ENCODE measurements at places on chromosomes 3 and 15. TPM values are rescaled to one million over a fixed set of nuclear protein-coding genes. Genes with fewer than 3 reads are reported as not detected.
A peak's percentile ranks its signal among the peaks of the same experiment; 100 is the strongest.

Gene TIPIN
- 28.0 TPM for total RNA-seq

Gene COL6A6
- total RNA-seq: not detected

DNA sequence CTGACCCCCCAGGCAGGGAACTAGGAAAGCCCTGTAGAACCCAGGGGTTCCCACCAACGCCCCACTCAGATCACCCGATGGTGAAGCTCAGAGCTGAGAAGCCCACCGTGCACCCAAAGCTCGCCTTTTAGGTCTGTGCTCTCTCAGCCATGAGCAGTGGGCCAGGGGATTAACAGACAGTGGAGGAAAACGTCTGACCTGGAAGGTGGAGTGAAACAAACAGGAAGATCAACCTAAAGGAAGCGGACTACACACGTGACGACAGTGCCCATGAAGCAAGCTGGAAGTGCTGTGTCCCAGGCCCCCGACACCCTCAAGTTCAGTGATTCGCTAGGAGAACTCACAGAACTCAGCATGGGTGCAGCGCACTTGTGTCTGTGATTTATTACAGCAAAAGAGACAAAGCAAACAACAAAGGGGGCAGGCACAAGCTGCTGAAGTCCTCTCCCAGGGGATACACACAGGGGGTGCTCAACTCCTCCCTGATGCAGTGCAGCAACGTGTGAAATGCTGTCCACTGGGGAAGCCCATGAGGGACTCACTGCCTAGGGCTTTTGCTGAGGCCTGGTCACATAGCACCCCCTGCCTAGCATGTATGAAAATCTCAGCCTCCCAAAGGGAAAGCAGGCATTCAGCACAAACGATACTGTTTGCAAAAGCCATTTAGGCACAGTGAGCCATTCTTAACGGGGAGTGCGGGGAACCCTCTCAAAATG is 43.5 kb downstream of the CFAP92 start:
- peak; percentile 40 for DNase-seq

Gene SETD5
- 111 TPM for total RNA-seq

Gene HERC2
- 47.8 TPM for total RNA-seq

GRCh38 chr3:66338927-66339326 is 118.1 kb downstream of the SLC25A26 start:
- DNase-seq: no peak

- no peak for DNase-seq
Measured at GRCh38 chr3:131976448-131976847, 58.4 kb downstream of the CPNE4 start.

Gene ARIH1
- 137 TPM for total RNA-seq

- no peak for DNase-seq
Measured at GRCh38 chr3:164332831-164333802, 745.2 kb downstream of the SI start.

DNA sequence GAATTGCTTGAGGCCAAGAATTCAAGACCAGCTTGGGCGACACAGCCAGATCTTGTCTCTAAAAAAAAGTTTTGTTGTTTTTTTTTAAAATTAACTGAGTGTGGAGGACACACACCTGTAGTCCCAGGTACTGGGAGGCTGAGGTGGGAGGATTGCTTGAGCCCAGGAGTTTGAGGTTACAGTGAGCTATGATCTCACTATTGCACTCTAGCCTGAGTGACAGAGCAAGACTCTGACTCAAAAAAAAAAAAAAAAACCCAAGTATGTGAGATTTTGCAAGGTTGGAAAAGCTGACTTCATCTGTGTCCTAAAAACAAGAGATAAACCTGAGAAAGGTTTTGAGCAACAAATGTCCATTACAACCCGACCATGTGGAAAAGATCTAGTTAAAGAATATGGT is 5.4 kb upstream of the TOPBP1 start:
- no peak for DNase-seq

Gene ABCF3
- 64.4 TPM for total RNA-seq

DNA sequence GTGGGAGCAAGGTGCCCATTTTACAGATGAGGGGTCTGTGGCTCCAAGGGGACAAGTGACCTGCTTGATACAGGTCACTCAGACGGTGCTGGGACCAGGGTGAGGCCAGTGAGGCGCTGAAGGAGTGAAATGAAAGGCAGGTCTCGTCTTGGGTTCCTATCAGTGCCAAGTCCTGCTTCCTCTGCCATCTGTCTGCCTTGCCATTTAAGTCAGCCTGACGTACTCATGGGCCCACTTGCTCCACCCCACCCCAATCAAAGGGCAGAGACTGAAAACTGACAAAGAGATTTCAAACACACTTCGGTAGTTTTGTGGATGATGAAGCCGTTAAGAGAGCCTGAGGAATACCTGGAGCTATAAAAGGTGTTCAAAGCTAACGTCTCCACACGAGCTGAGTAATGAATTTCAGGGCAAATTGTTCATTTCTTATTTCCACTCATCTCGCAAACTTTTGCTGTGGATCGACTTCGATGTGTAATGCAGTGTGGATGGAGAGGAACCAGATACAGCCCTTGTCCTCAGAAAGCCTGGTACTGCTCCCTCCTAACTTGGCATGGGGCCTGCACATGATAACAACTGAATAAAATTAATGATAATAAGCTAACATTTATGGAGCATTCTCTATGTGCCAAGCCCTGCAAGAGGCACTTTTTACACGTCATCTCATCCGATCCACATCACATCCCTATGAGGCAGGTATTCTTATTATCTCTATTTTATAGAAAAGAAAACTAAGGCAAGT is 36.6 kb downstream of the ATP2B2 start:
- no peak for DNase-seq

Gene TMEM44
- total RNA-seq: 1.9 TPM

Gene SH2D7
- total RNA-seq: not detected

Gene CCDC54
- not detected for total RNA-seq

All from activated CD4-positive, alpha-beta T cell treated with anti-CD3 and anti-CD28 coated beads, Interleukin-2, amount 10 ng/mL, durations not matched to agents 7 days and 5 days (primary cell).